ENCODE measurements at places on chromosomes 7 and 10.

DNA sequence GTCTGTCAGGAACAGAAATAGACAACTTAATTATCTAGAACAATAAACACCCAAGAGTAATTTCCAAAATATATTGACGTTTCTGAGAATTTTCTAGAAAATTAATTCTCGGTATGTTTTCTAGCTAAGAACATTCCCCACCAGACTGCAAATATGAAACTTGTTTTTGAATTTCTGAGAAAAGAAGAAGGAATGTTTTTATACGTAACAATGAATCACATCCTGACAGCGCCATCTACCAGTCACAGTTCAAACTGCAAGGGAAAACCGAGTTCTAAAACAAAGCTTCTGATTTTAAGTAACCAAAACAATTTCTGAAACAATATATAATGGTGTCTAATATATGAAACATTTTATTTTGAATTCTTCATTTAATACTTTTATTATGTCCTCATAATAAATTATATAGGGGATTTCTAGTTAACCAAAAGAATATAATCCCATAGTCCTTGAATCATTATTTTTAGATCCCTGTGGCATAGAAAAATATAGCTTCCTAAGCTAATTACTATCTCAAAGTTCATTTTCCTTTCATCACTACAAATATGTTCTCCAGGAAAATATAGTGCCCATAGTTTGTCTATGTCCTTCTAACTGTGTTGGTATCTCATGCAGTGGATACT lies 34.5 kb upstream of the MEOX2 start:
- peak; percentile 41 for DNase-seq

DNA sequence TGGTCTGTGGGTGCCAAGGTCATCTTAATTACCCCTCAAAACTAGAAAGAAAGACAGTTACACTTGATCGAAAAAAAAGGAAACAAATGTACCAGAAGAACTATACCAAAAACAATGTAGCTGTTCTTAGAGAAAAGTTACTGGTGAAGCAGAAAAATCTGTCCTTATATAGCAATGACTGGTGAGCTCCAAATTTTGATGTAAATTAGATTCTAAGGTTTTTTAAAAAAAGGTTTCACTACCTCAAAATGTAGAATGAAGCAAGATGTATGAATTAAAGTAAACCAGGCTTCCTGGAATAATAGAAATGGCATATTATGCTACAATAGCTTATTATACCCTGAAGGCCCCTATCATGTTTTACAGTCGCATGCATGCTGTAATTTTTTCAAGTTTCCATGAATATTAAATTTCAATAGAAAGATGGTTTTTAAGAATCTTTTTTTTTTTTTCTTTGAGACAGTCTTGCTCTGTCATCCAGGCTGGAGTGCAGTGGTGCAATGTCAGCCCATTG lies 28.4 kb upstream of the FKBP9 start:
- no peak for DNase-seq

DNA sequence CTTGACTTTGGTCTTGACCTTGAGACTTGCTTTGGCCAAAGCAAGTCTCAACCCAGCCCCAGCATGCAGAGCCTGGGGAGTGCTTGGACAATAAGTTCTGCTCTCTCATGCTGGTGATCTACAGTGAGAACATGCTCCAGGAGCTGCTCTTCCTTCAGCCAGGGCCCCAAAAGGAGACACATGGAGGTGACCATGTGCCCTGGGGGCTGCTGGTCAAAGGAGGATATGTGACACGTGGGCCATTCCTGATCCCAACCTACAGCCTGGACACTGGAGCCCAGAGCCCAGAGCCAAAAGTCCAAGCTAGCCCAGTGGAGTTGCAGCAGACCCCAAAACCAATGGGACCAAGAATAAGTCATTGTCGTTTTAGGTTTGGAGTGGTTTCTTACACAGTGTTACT lies 78.2 kb upstream of the CHST15 start:
- no peak for DNase-seq

GRCh38 chr10:124131172-124131571 lies 37.8 kb upstream of the CHST15 start:
- DNase-seq: no peak

DNA sequence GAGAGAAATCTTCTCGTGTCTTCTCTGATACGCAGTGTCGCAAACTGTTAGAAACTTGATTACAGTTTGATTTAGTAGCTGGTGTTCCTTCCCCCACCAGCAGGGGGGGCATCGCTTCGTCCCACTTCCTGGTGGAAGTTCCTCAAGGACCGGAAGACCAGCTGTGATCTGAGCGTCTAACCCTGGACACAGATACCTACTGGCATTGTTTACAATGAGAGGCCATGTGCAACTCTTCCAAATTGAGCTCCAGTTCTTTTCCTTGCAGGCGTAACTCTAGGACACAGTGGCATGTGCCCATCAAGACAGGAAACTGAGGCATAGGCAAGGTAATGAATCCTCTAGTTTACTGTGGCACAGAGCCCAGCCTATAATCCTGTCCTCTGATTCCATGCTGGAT lies 219.0 kb downstream of the CCDC3 start:
- DNase-seq: peak; percentile 7

DNA sequence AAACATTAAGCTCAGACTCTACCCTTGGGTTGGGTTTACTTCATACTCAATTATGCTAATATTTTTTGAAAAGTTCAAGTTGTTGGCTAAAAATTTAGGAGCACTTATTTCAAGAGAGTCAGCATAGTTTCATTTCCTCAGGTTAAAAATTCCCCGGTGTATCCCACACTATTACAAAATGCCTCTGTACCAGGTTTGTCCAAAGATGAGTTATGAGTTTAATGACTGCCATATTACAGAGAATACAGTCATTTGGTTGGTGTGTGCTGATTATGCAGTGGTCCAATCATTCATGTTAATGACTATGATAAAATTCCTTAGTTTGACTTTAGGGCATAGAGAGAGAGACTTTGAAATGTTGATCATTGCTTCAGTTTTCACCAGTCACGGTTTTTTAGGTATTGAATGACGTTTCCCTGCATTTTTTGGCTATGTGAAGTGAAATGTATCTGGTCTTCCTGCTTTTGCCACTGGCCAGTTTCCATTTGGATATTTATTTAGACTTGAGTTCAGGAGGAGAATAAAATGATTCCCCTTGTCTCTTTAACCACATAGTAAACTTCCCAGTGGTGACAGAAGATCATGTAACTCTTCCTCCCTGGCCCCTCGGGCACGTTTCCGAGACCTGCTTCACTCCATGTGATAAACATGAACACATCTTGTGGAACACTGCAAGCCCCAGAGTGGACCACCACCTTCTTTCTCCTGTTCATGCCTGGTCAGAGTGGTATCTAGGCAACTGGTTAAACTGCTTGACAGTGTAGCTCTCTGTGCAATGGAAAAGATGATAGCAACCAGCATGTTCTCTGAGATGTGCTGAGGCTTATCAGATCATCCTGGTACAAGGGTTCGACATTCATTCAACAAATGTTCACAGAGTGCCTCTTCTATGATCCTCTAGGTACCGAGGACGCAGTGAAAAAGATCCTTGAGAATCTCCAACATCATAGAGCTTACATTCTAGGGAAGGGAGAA lies 153.6 kb downstream of the CACNB2 start:
- DNase-seq: no peak

- no peak for DNase-seq
Observed at GRCh38 chr10:24209946-24210491, 1.1 kb downstream of the KIAA1217 start.

DNA sequence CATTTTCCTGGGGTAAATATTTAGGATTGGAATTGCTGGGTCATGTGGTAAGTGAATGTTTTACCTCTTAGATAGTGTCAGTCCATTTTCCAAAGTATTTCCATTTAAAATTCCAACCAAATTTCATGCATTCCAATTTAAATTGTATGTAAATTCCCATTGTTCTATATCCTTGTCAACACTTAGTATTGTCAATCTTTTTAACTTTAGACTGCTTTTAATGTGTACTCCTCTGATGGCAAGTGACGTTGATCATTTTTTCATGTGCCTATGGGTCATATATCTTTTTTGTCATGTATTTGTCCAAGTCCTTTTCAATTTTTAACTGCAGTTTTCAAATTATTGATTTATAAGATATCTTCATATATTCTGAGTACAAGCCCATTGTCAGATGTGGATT lies 80.8 kb upstream of the FAM20C start:
- no peak for DNase-seq

- DNase-seq: no peak
Observed at GRCh38 chr10:74035303-74035702, 37.4 kb downstream of the VCL start.

- DNase-seq: no peak
Observed at GRCh38 chr10:81472927-81473470, 402.0 kb upstream of the NRG3 start.

GRCh38 chr7:92639966-92640365 lies 49.8 kb upstream of the FAM133B start:
- DNase-seq: no peak

DNA sequence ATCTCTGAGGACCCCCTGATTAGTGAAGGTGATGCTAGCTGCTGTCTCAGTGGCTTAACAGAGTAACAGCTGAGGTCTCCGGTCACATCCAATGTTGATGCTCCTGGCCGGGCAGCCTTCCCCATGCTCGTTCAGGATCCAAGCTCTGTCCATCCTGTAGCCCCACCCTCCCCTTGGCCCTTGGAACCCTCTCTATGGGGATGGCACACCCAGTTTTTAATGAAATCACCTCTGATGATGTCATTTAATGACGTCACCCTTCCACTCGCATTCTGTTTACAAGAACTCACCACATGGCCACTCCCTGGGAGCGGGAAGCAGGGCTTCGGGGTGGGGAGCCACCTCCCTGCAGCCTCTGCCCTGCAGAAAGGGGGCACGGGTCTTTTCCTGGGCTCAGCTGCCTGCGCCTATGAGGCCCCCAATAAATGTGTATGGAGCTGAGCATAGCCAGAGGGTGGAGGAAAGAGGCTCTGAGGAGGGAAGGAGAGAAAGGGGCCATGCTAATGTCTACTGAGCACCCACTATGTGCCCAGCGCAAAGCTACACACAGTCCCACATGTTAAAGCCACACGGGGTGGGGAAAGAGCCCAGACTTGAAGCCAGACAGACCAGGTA lies 95.5 kb downstream of the OAT start:
- no peak for DNase-seq

- no peak for DNase-seq
Observed at GRCh38 chr10:72162978-72163377, 52.8 kb upstream of the ANAPC16 start.

DNA sequence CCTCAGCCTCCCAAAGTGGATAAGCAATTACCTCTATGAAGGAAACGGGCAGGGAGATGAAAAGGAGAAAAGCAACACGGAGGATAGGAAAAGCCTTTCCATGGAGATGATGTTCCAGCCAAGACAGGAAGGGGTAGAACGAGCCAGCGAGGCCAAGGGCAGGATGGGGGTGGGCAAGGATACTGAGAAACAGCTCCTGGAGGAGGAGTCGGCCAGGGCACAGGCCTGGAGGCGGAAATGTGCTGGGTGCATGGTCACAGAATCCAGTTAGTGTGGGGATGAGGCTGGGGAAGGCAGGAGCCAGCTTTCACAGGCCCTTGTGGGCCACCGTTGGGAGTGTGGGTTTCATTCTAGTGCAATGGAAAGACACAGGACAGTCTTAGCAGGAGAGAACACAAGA lies 162.6 kb downstream of the JAZF1 start:
- DNase-seq: no peak

DNA sequence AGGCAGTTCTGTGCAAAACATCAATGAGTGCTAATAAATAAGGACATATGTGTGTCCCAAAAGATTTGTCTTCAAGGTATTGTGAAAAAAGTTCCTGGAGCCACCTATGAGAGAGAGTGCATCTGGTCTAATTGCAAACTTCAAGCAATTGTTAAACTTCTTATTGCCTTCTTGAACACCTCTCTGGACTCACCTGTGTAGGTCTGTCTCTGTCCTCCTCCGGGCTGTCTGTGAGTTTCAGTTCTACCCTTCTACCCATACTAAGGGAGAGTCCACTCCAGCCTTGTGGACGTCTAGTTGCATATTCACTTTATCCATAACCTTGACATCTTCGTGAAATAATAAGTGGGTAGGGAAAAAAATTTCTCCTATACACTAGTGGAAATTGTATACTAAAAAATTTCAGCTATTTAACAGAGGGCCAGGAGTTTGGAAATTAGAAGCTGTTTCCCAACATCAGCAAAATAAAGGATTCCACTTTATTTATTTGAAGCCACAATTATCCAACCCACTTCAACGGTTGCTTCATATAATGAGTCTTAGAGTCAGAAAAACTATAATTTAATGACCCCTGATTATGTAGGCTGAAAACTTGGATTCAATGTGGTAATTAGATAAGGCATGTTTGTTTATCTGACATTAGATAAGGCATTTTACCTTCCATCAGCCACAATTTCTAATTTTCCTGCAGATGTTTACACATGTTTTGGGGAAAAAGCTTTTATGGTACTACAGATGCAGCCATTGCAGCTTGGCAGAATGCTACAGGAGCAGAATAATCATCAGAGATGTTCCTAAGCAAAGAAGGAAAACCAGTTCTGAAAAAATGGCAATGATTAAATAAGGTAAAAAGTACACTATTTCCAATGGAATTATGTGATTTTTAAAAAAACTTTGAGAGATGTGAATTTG lies 150.8 kb upstream of the FAM3C start:
- DNase-seq: no peak

DNA sequence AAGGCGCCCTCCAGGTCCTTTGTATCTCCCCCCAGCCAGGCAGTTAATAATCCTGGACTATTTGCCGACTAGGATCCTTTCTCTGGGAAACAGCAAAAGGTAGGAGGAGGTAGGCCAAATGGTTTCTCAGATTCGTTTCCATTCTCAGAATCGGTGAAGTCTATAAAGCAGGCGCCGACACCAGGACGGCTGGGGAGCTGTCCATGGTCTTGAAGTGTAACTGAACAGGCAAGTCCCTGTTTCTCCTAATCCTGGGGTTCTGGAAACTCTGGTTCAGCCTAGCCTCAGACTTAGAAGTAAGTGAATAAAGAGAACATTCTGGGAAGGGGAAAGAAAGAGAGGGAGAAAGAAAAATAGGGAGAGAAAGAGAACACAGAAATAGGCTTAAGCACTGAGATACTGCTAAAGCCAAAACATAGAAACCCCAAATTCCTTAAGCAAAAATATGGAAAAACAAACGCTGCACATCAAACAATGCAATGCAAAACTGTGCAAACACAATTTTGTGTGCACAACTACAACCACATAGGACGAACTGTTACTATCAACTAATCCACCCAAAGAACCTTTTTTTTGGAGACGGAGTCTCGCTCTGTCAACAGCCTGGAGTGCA lies 11.1 kb upstream of the INA start:
- no peak for DNase-seq

GRCh38 chr10:132583456-132583855 lies 45.9 kb downstream of the INPP5A start:
- no peak for DNase-seq

GRCh38 chr10:43879162-43879561 lies 230.5 kb upstream of the ZNF32 start:
- no peak for DNase-seq

Measured in NCI-H446 treated with DMSO at 0.1 percent for 48 hours (cell line).